ENCODE measurements at places on chromosomes 12 and 14.
A peak's percentile ranks its signal among the peaks of the same experiment; 100 is the strongest.

DNA sequence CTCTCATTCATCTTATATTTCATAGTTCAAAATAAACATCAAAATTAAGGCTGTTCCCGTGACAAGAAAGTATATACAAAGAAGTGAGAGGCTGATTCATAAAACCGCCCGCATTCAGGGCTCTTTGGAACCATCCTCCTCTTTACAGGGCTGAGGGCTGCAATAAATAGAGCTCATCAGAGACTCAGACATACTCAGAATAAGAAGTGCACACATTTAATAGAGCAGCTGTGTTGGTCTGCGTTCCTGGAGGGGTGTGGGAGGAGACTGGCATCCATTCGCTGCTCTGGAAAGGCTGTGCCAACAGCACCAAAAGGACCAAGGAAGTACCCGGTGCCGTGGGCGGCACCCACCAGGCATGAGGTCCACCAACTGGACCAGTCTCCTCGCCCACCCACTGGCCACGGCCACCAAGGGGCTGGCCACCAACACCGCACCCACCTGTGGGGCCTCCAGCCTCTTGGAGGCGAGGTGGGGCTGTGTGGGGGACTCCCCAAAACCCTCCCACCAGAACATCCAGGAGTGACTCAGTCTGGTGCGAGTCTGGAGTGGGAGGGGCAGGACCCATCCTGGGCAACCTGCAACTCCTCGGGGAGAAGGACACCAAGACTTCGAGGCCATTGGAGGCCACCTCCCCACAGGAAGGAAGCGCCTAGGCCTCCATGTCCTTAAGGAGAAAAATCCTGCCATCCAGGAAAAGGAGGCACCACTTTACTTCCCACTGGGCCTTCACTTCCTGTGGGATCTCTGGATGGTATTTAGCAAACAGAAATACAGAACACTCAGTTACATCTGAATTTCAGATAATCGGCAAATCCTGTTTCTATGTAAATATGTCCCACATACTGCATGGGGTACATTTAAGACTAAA, 32.7 kb downstream of the VCPKMT start:
- DNase-seq, result peak; percentile 70

DNA sequence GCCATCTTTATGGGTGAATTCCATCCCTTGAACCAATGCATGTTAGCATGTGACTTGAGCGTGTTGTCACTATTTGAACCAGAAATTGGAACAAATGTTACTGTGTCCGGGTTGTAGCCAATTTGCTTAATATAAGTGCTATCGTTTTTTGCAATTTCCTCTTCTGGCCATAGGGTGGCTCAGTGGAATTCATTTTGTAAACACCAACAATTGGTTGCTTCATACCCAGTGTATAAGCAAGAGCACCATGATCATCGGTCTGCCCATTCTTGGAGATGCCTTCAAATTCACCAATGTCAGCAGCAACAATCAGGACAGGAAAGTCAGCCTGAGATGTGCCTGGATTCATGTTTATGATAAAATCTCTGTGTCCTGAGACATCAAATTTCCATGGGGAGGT, 5.0 kb upstream of the NEDD1 start:
- no peak for DNase-seq

- peak; percentile 74 for DNase-seq
Observed at GRCh38 chr14:53152184-53152886, 788 bp downstream of the DDHD1 start.

GRCh38 chr14:64717870-64718269, 13.6 kb downstream of the PLEKHG3 start:
- no peak for DNase-seq
